ENCODE measurements at places on chromosomes 4 and X. TPM values are rescaled to one million over a fixed set of nuclear protein-coding genes. Genes with fewer than 3 reads are reported as not detected.

The RHOXF1 gene
- not detected for total RNA-seq

The CXCL8 gene
- 0.35 TPM for total RNA-seq

DNA sequence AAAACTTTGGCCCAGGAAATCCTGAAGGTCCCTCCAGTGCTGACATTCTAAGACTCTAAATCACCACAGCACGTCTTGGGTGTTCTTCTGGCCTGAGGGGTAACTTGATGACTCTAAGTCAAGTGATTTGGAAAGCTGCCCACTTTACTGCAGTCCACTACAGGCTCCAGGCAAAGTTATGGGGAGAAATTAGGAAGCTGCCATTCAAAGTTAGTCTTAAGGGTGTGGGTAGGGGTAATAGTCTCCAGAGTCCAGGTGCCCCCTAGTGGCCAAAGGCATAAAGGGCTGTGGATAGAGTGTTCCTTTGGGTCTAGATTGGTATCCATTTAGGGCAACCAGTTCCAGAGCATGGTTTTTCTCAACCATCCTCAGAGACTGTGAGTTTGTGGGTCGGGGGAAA is 38.7 kb upstream of the SLC16A2 start:
- peak; percentile 58 for DNase-seq
- H3K36me3 ChIP-seq = no peaks in the 10 kb centered on the region
- no peaks in the 10 kb centered on the region for H3K27me3 ChIP-seq
- H3K4me3 ChIP-seq = no peak overlapping the region
- H3K27ac ChIP-seq = no peak overlapping the region
- H3K4me1 ChIP-seq = no peaks in the 10 kb centered on the region

- DNase-seq = no peak
- no peaks in the 10 kb centered on the region for H3K36me3 ChIP-seq
- no peak overlapping the region for H3K27ac ChIP-seq
- H3K4me1 ChIP-seq = no peaks in the 10 kb centered on the region
- H3K4me3 ChIP-seq = no peak overlapping the region
Observed at GRCh38 chr4:127047930-127048329, 584.8 kb upstream of the INTU start.

- peaks cover 15% of the 10 kb centered on the region for H3K36me3 ChIP-seq
- no peak overlapping the region for H3K4me3 ChIP-seq
- no peak overlapping the region for H3K27ac ChIP-seq
- no peaks in the 10 kb centered on the region for H3K4me1 ChIP-seq
- H3K27me3 ChIP-seq = no peaks in the 10 kb centered on the region
Observed at GRCh38 chr4:534101-534575, 35.1 kb downstream of the PIGG start.

GRCh38 chrX:104351173-104351769 is 96.5 kb upstream of the ESX1 start:
- no peak overlapping the region for H3K4me3 ChIP-seq
- no peaks in the 10 kb centered on the region for H3K36me3 ChIP-seq
- DNase-seq = peak; percentile 80

- DNase-seq = no peak
- H3K27me3 ChIP-seq = no peaks in the 10 kb centered on the region
- no peak overlapping the region for H3K27ac ChIP-seq
- no peaks in the 10 kb centered on the region for H3K36me3 ChIP-seq
- no peaks in the 10 kb centered on the region for H3K4me1 ChIP-seq
- no peak overlapping the region for H3K4me3 ChIP-seq
Observed at GRCh38 chr4:58274553-58274952, 1164.4 kb upstream of the IGFBP7 start.

GRCh38 chr4:121242188-121242750 is 78.1 kb upstream of the TNIP3 start:
- no peaks in the 10 kb centered on the region for H3K36me3 ChIP-seq
- no peaks in the 10 kb centered on the region for H3K4me1 ChIP-seq
- DNase-seq = no peak
- H3K4me3 ChIP-seq = no peak overlapping the region
- H3K27ac ChIP-seq = no peak overlapping the region

- H3K36me3 ChIP-seq = no peaks in the 10 kb centered on the region
- no peak for DNase-seq
- no peak overlapping the region for H3K27ac ChIP-seq
- no peaks in the 10 kb centered on the region for H3K27me3 ChIP-seq
- no peaks in the 10 kb centered on the region for H3K4me1 ChIP-seq
- peak overlapping the region; percentile 11 for H3K4me3 ChIP-seq
Observed at GRCh38 chr4:133147286-133147821, 1.7 kb upstream of the PCDH10 start.
